ENCODE measurements at places on chromosomes 4 and X.

GRCh38 chr4:68272860-68273259 lies 27.4 kb upstream of the TMPRSS11B start:
- no peak for DNase-seq

GRCh38 chrX:10039821-10040793 lies 72.9 kb downstream of the CLDN34 start:
- no peak for DNase-seq

DNA sequence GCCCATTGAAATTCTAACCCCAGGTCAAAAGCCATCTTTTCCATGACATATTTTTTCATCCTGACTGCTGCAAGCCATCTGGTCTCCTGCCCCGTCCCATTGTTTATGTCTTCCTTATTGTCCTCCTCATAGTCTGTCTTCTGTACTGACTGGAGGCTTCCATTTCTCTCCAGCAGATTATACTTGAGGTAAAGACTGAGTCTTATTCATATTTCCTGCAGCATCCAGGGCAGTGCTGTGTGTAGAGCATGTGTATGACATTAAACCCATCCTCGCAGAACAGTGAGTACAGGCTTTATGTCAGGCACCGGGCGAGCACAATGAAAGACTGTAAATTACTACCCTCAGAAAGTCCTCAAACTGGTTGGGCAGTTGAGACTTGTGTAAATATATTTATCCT lies 275.1 kb downstream of the C4orf33 start:
- DNase-seq = no peak

- no peak for DNase-seq
These were observed 76.2 kb downstream of the STARD8 start for GRCh38 chrX:68723491-68724155.

DNA sequence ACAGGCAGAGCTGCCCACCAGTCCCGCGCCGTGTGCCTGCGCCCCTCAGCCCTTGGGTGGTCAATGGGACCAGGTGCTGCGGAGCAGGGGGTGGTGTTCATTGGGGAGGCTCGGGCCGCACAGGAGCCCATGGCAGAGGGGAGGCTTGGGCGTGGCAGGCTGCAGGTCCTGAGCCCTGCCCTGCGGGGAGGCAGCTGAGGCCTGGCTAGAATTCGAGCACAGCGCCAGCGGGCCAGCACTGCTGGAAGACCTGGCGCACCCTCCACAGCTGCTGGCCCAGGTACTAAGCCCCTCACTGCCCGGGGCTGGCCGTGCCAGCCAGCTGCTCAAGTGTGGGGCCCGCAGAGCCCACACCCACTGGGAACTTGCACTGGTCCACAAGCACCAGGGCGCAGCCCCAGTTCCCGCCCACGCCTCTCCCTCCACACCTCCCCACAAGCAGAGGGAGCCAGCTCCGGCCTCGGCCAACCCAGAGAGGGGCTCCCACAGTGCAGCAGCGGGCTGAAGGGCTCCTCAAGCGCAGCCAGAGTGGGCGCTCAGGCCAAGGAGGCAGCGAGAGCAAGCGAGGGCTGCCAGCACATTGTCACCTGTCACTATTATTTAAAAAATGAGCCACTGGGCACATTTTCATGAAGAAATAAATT lies 645.8 kb downstream of the CENPC start:
- DNase-seq = no peak

GRCh38 chrX:113512700-113513395 lies 672.2 kb upstream of the AMOT start:
- no peak for DNase-seq

DNA sequence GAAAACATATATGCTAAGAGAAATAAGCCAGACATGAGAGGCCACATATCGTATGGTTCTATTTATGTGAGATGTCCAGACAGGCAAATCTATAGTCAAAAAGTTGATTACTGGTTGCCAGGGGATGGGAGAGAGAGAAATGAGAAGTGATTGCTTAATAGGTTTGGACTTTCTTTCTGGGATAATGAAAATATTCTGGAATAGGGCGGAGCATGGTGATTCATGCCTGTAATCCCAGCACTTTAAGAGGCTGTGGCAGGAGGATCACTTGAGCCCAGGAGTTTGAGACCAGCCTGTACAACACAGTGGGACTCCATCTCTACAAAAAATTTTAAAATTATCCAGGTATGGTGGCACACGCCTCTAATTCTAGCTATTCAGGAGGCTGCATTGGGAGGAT lies 22.4 kb downstream of the RBM47 start:
- DNase-seq = no peak

DNA sequence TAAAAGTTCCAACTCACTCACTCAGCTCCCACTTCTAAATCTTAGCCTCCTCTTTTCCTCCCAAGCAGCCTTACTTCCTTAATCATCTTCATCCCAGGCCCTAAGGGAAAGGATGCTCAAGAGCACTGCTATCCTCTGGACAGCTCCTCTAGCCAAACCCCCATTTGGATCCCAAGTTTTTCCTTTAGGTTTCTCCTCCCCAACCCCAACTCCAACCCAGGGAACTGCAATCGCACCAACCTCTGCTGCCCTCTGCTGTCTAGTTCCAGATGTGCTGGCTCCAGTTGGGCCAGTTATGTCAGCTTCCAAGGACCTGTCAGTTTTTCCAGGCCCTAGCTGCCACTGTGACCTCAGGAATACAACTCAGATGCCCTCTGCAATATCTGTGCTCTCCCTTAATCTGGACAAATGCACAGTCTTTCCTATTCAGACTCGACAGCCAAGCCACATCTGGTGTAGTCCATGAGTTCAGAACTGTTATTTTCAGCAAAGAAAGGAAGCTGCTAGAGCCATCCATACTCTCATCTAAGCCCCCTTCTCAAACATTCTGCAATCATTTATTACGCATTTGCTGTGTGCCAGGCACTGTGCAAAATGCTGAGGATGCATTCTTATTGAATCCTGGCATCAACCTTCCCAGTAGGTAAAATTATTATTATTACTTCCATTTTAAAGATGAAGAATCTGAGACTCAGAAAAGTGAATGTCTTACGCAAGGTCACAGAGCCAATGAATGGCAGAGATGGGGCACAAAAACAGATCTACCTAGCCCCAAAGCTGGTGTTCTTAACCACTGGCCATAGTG lies 12.3 kb upstream of the XPNPEP2 start:
- DNase-seq = no peak

GRCh38 chrX:48688531-48689150 lies 5.0 kb downstream of the WAS start:
- no peak for DNase-seq

DNA sequence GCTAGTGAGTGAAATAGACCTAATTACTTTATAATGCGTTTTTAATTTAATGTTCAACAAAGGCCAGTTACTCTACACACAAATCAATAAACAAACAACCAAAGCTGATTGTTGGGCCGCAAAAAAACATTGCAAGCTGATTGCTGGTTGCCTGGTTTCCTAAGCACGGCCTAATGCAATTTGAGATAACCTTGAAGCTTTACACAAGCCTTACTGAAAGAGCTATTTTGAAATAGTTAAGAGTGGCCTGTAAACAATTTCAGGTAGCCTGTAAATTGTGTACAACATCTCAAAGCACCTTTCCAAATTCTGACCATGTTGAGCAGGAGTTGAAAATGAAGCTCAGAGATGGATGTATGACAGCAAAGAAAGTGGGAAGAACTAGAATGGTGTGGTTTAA lies 17.5 kb upstream of the CXorf66 start:
- DNase-seq = no peak

DNA sequence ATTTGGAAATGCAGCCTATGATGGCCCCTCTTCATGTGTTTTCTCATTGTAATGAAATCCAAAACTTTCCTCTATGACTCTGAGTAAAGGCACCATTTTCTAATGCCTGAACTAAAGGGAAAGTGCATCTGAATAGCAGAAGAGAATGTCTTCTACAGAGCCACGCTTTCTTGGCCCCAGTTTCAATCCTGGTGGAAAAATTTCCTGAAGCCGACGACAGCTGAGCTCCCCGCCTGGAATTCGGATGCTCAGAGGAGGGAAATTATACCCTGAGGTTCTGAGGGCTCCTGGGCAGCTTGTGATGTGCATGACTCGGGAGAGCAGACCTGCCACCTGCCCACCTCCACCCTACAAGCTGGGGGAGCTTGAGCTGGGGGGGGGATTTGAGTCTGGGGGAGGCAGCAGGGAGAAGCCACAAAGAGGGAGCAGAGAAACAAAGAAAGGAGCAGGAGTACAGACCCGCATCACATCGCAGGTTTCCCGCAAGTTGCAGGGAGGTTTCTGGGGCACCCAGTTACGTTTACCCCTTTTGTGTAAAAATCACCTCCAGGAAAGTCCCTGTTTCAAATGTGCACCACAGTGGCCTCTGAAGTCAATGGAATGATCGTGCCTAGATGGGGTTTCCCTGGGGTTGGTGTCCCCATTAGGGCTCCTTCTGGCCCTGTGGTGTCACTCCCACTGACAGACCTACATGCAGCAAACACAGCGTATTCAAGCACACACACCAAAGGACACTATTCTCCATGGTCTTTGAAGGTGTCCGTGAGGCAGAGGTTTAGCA lies 145.6 kb upstream of the RBPJ start:
- DNase-seq = no peak

DNA sequence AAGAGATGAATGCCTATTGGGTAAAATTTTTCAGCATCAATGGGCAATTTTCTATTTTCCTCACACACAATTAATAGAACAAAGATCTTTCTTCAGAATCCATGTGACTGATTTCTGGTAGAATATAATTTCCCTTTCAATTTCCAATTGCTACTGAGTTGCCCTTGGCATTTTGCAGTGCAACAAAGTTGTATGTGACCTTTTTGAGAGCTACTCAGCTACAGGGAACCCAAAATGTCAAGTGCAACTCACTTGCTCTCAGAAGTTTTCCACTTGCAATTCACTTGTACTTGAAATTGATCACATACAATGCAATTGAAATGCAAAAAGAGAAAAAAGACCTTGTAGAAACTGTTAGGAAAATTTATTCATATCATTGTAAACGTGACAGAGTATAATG lies 245.5 kb downstream of the BANK1 start:
- no peak for DNase-seq

DNA sequence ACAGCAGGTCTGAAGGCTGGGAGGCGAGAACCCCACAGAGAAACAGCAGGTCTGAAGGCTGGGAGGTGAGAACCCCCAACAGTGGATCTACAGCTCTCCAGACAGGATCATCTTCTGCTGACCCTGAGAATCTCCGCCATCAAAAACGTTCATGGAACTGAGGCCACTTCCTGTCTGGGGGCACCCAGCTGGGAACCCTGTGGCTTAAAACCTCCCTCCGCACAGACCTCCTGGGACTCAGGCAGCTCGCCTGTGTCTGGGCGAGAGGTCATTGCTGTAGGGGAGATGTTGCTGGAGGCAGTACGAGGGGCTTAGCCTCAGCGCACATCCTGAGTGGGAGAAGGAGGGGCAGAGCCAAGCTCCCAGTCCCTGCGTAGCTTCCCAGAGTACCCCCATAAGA lies 15.1 kb upstream of the CLDN24 start:
- no peak for DNase-seq

DNA sequence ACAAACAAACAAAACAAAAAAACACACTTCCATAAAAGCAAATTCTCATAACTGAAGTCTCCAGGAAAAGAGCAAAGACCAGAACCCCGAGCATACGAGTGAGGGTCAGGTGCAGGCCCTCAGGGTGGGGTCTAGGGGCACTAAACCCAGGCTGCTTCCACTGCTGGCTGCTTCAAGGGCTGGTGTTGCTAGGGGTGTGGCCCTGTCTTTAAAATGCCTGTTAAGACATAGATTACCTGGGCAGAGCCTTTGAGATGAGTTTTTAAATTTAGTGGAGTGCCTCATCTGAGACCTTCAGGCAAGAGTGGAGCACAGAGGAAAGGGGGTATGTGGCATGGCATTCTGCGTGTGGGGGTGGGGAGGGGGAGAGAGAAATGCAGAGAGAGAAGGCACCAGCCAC lies 87.0 kb downstream of the FHDC1 start:
- DNase-seq = no peak

GRCh38 chr4:5710065-5710960 lies 688 bp upstream of the EVC start:
- no peak for DNase-seq

DNA sequence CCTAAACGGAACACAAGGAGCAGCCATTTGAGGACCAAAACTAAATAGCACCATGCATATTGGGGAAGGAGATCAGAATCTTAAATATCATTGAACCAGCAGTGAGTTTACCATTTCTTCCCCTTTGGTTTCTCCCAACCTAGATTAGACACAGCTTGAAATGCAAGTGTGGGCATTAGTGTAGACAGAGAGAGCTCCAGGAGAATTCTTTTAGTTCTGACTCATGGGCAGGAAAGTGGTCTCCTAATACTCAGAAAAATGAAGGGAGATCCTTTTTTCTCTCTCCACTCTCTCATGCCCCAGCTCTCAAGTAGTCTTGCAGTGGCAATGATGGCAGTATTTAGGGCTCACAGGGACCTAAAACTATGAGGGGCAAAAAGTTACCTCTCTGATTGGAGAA lies 567.9 kb downstream of the INPP4B start:
- no peak for DNase-seq

DNA sequence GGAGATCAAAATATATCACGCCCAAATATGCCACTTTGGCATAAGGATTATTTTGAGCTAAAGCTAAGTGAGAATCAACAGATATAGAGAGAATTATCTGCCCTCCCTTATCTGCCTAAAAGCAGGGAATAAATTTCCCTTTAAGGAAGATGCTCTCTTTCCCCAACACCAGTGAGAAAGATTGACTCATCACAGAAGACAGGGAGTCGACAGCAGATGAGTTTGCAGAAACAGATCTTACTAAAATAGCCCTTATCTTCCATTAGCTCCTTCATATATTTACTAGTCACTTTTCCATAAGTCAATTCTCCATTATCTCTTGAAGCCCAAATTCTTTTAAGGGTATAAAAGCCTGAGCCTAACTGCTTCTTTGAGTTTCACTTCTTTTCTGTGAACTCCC lies 156.6 kb downstream of the CAMK2D start:
- DNase-seq = no peak

Measured in vagina (tissue), 2 donors.